Inflammatory macrophage (primary cell): ENCODE measurements at places on chromosomes 5 and 9.

GRCh38 chr5:123505633-123506032, 6.3 kb upstream of the CSNK1G3 start:
- no peak for DNase-seq

- DNase-seq: no peak
Measured at GRCh38 chr5:126595486-126596083, 566 bp upstream of the ALDH7A1 start.

DNA sequence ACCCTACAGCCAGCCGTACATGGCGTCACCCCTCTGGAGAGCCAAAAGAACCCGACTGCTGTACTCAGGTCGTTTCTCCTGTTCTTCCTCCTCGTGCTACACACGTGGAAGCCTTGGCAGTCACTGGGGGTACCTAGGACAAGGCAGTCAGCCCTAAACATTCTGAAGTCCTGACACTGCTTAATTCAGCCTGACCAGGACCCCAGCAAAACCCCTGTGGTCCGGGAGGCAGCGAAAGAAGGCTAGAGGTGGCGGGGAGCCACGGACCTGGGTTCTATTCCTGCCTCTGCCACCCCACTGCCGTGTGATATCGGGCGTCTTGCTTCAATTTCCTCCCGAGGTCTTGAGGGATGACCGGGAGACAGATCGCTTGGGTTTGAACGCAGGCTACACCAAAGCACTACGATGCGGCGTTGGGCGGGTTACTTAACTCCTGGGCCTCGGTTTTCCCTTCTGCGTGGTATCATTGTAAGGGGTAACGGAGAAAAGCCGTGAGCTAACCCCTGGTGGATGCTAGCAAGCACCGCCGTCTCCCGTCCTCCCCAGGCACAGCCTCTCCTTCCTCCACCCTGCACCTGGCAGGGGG, 429 bp upstream of the ARL10 start:
- DNase-seq: no peak

GRCh38 chr5:146426853-146427618, 20.1 kb upstream of the TCERG1 start:
- DNase-seq: peak; percentile 46

GRCh38 chr5:132479111-132479951, 11.2 kb downstream of the IRF1 start:
- DNase-seq: no peak
